ENCODE measurements at places on chromosomes 3 and 15.

GRCh38 chr3:156037356-156037755 is 83.0 kb upstream of the KCNAB1 start:
- no peak for DNase-seq

- DNase-seq = no peak
Observed at GRCh38 chr15:68894208-68894607, 36.1 kb upstream of the SPESP1 start.

DNA sequence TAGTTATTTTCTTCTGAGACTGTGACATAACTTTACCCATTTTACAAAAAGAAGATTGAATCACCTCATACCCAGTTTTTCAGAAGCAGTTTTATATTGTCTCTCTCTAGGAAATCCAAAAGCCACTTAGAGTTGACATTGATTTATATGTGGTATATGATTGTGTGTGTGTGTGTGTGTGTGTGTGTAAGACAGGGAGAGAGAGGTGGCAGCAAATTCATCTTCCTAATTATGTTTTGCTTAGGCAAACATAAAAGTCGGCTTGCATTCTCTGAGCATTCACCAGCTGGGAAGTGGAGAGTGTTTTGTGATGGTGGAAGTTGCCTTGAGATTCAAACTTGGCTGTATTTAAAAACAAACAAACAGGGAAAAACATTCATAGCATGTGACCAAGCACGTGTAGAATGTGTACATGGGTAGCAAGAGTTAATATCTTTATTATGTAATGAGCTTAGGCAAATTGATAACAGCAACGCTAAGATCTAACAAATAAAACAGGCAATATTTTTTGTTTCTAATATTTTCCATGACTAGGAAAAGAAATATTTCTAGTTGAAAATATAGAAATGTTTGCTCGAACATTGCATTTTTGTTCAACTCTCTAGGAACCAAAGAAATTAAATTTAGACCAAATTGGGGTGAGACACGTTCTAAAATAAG is 64.4 kb upstream of the IGF1R start:
- peak; percentile 64 for DNase-seq

- DNase-seq = no peak
Observed at GRCh38 chr15:40875991-40876730, 2.1 kb upstream of the RHOV start.

DNA sequence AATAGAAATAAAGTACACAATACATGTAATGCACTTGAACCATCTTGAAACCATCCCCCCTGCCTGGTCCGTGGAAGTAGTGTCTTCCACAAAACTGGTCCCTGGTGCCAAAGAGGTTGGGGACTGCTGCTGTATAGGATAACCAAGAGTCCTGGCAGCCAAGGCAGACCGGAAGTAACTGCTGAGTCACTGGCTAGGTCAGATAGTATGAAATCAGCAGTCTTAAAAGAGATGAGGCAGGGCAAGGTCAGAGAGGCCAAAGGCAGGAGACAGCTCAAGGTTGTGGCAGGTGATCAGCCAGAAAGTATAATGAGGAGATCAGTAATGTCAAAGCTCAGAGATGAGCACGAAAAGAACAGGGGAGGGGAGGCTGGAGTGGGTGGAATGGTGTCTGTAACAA is 60.2 kb downstream of the MAP3K13 start:
- no peak for DNase-seq

GRCh38 chr15:77436822-77437221 is 16.1 kb downstream of the HMG20A start:
- no peak for DNase-seq

DNA sequence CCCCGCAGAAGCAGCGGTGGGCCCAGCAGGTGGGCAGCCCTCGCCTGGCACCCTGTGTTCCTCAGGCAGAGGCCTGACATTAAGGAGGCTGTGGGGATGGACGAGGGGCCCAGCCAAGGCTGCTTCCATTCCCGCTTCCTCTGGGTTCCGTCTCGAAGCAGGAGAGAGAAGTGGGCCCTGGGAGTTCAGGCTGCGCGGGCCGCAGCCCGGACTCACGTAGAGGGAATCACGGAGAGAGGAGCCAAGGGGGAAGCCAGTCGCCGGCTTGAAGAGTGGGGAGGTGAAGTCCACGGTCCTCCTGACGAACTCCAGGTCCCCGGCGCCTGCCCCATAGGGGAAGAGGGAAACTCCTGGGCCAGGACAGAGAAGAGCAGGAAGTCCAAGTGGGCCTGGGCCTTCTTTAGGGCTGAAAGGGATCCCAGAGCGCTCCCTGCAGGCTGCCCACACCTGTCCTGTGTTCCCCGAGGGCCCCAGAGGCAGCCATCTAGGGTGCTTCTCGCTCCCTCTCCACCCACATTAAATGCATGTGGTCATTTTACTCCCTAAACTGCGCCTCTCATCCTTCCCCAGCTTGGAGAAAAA is 37.7 kb downstream of the MUC4 start:
- DNase-seq = no peak

DNA sequence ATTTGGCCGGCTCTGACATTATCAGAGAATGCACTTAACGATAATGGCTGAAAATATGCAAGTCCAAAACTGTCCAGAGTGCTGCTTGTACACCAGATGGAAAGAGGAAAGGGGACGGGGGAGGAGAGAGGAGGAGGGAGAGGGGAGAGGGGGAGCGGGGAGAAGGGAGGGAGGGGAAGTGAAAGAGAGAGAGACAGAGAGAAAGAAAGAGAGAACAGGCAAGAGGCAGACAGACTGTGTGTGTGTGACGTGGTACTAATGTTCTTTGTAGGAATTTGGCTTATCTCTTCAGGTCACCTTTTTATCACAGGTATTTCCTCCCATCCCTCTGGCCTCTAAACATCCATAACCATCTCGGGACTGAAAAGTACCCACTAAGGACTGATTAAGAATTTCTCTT is 75.1 kb upstream of the LMOD3 start:
- DNase-seq = no peak

- no peak for DNase-seq
Observed at GRCh38 chr3:33392703-33393125, 47.5 kb downstream of the UBP1 start.

DNA sequence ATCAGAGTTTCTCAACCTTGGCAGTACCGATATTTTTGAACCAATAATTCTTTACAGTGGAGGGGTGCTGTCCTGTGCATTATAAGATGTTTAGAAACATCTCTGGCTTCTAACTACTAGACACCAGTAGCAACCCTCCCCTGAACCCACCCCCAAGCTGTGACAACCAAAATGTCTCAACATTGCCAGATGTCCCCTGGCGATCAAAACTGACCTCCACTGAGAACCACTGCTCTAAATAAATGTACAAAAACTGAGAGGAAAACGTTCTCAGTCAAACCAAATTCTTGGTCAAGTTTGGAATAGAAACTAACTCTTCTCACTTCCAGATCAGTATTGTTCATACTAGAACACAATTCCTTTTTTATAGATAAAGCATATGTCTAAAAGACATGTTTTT is 58.5 kb downstream of the GPR160 start:
- DNase-seq = no peak

DNA sequence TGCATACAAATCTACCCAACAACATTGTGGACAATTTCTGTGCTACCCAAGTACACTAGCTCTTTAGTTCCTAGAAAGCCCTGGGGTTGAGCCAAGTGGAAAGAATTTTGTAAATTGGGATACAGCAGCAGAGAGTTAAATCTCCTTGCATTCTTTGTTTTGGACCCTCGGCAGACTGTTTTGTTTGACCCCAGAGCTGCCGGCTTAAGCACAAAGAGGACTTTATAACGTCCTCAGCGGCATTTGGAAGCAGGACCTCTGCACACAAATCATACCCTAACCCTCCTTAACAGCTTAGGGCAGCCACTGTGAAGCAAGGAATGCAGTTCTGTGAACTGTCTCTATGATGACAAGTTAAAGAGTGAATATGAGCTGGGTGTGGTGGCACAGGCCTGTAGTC is 415.3 kb downstream of the CNTN4 start:
- peak; percentile 41 for DNase-seq

- DNase-seq = no peak
Observed at GRCh38 chr3:72627271-72627670, 221.0 kb downstream of the SHQ1 start.

DNA sequence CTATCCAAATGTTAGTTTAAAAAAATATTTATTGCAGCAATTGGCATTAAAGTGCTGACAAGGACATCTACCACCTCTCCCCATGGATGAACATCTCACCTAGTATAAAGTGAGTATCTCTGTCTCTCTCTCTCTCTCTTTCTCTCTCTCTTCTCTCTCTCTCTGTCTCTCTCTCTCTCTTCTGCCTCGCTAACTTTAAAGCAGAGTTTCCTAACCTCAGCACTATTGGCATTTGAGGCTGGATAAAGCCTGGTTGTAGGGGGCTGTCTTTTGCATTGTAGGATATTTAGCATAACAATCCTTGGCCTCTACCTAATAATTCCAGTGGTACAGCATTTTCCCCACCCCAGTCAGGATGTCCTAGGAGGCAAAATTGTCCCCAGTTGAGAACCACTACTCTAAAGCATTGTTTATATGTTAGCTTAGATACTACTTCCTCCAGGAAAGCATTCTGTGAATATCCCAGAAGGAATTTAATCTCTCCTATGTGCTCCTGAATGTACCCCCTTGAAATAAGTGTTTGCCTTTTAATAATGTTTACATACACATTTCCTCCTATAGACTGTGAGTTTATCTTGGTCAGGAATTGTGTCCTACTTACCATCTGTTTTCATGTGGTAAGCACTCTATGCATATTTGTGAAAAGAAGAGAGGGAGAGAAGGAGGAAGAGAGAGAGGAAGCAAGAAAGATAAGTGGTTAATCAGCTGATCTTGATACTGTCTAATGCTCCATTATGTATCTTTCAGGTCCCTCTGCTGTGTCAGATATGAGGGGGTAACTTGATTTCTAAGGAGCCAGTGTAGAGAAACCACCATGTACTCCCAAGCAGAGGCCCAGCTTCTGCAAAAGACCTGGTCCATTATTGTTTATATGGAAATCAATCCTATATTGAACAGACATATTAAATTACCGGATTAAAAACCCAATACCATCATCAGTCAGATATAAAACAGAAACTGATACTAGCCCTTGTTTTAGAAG is 346.6 kb downstream of the RBMS3 start:
- DNase-seq = no peak

- DNase-seq = no peak
Observed at GRCh38 chr3:169644750-169645149, 18.8 kb downstream of the MECOM start.

DNA sequence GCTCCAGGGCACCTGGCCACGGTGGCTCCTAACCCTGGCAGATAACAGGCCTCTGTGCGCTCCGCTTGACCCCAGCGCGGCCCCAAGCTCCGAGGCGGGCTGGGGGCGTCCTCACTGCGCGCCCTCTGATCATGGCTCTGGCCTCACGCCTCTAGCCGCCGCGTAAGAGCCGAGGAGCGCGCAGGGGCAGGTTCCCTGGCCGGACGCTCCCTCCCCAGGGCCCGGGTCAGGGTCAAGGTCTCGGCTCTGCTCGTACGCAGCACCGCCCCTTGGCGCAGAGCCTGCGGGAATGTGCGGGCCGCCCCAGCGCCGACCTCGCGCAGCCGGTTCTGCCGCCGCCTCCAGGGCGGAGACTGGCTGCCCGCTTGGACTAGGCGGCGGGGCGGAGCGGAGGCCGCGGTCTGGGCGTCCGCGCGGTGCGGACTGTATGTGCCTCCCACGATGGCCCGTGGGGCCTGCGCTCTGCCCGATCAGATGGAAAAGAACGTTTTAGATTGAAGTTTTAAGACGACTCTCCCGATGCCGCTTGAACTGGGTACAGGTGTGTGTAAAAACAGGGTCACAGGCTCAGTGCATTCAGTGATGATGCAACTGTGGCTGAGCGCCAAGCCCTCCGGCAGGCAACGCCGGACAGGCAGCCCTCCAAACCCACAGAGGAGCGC is 40.8 kb downstream of the CHST14 start:
- no peak for DNase-seq

GRCh38 chr3:122325769-122326168 is 721 bp downstream of the CSTA start:
- no peak for DNase-seq

DNA sequence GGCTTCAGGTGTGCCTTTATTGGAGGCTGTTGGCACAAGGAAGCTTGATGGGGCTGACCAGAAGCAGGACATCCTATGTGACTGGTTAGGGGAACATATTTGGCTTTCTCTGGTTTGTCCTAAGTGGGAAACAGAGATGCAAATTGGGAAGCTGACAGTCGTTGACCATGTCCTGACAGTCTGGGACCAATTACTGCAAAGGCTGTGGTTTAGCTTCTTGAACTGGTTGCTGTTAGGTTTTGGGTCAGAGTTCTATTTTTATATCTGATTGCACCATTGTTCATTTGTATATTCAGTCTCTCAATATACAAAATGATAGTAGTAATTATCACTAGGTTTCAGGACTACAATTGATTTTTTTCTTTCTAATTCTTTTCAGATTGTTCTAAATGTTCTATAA is 36.8 kb downstream of the SNTN start:
- no peak for DNase-seq

DNA sequence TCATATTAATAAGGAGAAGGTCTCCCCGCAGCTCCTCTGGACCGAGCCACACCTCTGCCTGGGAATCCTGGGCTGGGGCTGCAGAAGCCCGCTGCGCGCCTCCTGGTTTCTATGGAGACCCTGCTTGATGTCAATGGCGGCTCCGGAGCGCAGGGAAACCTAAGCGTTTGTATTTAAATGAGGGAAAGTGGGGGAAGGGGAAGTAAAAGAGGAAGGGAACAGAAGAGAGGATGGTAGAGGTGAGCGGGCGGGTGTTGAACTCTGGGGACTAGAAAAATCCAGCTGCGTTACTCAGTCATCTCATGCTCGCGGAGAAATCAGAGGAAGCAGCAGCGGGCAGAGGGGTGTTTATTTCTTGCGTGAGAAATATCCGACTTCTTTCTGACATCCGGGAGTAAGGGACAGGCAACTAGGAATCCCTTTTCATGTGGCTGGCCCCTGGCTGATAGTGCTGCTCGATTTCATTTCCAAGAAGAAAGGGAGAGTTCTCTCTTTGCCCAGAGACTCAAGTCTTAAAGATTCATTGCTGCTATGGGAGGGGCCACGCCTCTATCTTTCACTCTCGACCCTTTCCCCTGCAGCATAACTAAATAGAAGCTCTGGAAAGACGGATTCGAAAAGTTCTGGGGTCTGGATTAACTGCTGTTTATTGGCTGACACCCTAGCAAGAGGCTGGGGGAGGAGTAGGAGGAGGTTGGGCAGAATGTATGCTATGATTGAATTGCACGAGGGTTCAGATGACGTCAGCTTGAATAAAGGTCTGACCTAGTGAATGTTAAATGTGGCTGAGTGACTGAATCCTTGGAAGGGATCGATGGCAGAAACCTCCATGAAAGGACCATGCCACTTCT is 110.5 kb upstream of the GAP43 start:
- peak; percentile 79 for DNase-seq

- no peak for DNase-seq
Observed at GRCh38 chr3:113374078-113374477, 67.2 kb downstream of the CFAP44 start.

- no peak for DNase-seq
Observed at GRCh38 chr15:66713843-66714508, 11.9 kb downstream of the SMAD6 start.

- DNase-seq = no peak
Observed at GRCh38 chr15:66098022-66098363, 155.6 kb downstream of the MEGF11 start.
